ENCODE measurements at places on chromosomes 3 and 15.

DNA sequence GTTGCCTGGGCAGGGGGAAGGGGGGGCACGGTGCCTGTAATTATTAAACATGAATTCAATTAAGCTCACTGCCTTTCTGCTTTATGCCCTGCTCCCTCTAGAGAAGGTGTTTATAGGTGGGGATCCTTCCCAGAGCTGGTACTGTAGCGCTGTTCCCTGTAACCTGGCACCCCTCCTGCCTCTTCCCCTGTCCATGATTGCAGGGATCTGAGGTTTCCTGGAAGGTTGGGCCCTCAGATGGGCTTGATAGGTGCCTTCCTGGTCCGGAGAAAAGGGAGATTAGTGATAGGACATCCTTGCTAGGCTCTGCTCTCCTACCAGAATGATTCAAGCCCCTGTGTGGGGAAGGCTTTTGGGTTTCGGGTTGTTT lies 2.1 kb upstream of the FAM131A start:
- DNase-seq, result peak; percentile 41

DNA sequence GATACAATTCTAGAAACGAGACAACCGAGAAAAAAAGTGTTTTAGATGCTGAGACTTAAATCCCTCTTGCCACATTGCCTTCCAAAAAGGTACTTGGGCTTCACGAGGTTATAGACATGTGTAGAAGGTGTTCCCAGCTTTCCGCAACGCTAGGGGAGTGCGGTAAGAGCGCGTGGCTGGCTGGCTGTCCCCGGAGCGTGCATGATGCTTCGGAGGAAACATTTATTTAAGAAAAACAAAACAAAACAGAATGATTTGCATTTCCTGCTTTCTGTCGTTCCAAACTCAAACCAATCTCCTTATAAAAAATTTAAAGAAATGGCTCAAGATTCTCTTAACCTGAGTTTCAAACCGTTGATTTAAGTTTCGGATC lies 841 bp downstream of the SLC6A20 start:
- no peak for DNase-seq

DNA sequence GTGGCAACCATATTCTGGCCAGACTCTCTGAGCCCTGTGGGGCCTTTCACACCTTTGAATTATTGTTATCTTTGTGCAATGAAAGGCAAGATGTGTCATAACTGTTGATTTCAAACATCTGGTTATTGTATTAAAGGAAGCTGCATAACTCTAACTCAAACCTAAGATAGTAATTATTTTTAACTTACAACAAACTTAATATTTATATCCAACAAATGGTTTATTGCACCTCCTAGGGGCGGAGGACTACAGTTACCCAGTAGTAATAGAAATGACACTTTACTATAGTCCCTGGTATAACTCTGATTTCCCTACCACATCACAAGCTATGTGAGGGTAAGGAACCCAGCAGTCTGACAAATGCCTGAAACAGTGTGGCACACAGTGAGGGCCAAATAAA lies 363.9 kb upstream of the SUCLG2 start:
- DNase-seq, result no peak

DNA sequence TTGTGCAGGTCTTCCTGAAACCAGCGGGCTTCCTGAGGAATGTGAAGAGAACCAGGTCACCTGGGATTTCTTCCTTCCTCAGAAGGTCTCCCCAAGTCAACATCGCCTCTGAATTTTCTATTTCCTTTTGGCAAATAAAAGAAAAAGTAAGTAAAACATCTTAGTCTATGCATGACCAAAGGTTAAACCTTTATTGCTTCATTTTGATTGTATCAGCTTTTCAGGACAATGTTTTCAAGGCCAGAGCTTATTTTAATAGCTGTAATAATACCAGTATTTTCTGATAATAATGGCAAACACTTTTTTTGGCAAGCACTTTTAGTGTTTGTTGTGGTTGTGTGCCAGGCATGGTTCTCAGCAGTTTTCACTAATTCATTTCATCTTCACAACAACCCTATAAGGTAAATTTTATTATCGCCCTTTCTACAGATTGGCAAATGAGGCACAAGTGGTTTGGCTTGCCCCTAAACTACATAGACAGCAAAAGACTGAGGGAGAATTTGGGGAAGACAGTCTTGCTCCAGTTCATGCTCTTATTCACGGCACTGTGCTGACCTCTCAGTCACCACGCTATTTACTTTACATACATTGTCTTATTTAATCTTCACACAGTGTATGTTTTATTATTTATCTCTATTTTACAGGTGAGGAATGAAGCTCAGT lies 110.4 kb downstream of the RPL22L1 start:
- DNase-seq, result no peak

DNA sequence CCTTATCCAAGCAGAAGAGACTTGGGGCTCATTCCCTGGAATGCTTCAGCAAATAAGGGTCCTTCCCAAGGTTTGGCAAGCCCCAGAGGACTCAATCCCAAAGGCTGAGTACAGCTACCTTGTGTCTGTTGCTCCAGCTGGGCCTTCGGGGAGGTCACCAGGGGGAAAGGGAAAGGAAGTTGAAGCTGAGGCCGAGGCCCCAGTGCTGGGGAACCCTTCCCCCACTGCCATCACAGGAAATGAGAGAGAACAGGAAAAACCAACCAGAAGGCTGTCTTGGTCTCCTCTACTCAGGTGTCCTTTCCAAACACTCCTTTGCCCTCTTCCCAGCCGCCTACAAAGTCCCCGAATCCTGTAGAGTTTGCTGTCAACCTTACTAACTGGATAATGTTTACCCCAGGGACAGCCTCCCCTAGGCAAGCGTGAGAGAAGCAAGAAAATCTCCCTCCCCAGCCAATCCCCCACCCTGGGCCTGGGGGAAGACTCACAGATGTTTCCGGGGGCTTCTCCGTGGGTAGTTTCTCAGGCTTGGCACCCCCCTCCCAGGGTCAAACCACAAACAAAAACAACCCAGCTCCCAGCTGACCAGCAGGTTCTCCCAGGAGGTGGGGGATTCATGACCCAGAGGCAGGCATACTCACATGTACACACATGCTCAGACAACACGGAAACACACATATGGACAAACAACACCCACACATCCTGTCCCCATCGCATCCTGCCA lies 5.5 kb downstream of the CSRNP1 start:
- DNase-seq, result peak; percentile 78

GRCh38 chr15:90561344-90562244 lies 31.9 kb downstream of the CRTC3 start:
- DNase-seq, result no peak

GRCh38 chr3:196875258-196875657 lies 7.5 kb downstream of the SENP5 start:
- no peak for DNase-seq

DNA sequence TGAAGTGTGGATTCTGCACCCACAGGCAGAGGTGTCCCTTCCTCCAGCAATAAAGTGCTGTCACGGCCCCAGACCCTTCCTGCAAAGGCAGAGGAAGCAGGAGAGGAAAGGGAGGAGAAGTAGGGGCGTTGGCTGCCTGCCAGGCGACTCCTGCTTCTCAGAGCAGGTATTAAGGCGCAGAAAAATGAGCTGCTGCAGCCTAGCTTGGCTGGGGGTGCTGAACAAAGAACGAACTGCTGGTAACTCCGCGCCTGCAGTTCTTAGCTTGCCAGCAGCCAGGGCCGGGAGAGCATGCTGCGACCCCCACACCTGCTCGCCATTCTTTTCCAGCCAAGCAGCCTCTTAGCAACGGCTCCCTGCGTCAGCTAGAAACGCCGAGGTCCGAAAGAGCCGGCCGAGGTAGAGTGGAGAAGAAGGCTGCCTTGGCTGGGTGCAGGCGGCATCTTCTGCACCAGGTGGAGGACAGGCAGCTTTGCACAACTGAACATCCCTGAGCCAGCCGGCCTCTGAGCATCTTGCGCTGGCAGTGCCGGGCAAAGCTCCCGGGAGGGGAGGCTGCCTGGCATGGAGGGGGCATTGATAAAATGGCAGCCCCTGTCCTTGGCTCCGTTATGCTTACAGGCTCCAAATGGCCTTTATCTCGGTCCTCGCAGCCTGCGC lies 296.0 kb downstream of the MEX3B start:
- DNase-seq, result no peak

- peak; percentile 64 for DNase-seq
Observed at GRCh38 chr3:183481582-183481981, 53.2 kb upstream of the MCF2L2 start.

DNA sequence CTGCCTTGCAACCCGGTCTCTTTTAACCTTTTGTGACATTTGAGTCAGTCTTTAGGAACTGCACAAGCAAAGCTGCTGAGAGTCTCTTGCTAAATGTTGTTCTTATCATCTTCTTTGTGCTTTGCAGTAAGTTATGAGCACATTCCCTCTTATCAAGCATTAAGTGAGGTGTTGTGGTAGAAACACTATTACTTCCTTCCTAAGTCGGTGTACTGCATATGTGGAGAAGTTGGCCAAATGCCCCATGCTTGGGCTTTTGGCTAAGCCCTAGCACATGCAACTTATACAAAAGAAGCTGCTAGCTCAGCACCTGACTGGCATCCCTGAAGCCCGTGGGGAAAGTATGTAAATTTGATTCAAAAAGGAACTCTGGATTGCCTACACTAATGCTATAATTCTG lies 136.5 kb upstream of the RBMS3 start:
- no peak for DNase-seq

DNA sequence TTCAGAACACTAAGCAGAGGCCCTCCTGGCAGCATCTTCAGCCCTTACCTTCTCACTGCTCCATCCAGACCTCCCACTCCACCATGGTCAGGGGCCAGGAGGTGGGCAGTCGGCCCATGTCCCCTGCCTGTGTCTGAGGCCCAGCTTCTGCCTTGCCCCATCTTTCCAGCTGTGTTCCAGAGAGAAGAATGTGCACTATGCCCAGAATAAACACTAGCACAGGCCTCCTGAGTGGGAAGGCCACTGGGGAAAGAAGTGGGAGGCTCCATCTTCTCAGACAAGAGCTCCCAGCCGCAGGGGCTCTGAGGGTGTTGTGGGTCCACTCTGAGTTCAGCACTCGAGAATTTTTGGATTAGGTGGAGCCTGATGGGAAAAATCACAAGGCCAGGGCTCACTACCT lies 44.5 kb downstream of the ADCY5 start:
- no peak for DNase-seq

Measured in Daoy (cell line).